ENCODE measurements at places on chromosomes 11 and 22.

- no peak for DNase-seq
Observed at GRCh38 chr11:133895551-133895950, 50.2 kb upstream of the SPATA19 start.

- no peak for DNase-seq
Observed at GRCh38 chr11:78684377-78684776, 109.7 kb upstream of the NARS2 start.

DNA sequence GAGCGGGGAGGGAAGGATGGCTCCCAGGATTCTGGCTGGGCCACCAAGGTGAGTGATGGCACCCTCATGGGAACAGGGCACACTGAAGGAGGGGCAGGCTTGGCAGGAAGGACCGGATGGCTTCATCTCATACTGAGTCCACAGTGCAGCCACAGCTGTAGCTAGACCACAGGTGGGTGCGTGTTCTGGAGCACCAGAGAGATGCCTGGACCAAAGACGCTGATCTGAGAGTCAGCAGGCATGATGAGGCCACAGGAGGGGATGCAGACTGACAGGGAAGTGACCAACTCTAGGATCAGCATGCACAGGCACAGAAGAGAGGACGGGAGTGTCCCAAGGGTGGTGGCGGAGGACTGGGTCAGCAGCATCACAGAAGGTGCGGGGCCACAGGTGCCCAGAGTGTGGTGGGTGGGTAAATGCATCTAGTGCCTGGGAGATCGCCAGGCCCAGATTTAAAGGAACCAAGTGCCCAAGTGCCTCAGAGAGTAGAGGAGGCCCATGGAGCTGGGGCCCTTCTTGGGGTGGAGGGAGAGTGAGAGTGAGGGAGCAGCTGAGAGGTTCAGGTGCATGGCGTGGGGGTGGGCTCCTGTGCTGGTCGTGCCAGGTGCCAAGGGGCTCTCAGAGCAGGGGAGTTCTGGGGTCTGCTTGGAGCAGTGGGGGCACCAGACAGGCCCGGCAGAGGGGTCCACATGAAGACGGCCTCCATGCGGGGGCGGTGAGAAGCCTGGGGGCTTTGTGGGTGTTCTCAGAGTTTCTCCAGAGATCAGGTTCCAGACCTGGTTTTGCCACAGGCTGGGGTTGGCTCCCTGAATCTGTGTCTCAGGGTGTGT, 113.7 kb downstream of the CEP164 start:
- no peak for DNase-seq

- no peak for DNase-seq
Observed at GRCh38 chr11:7089328-7090251, 792 bp downstream of the RBMXL2 start.

DNA sequence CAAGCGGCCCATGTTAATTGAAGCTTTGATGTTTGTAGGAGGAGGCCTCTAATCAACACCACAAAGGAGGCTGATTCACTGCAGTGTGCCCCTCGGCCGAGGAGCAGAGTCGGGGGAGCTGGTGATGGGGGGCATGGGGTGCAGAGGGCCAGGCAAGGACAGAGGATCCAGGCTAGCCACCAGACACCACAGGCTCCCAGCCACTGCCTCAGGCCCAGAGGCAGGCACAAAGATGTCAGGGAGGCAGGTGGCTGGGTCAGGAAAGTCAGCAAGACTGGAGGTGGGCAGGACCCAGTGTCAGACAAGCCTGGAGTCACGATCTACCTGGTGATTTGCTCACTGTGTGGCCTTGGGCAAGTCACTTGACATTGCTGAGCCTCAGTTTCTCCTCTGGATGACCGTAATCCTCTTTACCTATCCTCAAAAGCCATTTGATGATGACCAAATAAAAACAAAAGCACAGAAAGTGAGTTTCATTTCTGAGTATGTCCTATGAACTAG, 121.0 kb downstream of the BUD13 start:
- DNase-seq = no peak

DNA sequence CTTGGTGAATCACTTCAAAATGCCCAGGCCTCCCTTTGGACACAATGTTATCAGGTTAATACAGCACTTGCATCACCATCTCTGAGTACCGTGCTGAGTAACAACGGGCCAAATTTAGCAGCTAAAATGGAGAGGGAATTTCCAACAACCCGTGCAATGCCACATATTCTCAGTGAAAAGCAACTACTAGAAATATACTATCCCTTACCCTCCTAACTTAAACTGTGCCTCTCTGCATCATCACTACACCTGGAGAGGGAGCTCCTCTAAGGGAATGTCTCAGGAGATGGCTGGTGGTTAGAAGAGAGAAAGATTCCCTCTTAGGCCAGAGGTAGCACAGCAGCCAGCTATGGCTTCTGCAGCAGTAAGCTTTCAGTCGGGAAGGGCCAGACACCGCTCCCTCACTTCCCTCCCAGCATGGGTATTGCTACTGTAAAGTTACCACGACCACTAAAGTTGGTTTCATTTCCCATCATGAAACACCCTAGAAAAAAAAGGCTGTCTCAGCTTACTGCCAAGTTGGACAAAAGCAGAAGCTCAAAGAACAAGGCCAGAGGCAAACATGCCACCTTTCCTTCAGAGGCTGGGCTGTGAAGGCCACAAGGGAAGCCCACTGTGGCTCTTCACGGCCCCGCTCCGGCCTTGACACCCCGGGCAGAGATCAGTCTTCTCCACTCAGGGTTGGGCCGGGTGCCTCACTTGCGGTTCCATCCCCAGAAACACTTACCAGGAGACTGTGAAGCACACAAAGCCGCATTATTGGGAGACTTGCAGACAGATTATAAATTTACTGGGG, 3.9 kb downstream of the MAML2 start:
- DNase-seq = no peak

- no peak for DNase-seq
Observed at GRCh38 chr11:69553416-69554357, 72.2 kb downstream of the LINC01488 start.

DNA sequence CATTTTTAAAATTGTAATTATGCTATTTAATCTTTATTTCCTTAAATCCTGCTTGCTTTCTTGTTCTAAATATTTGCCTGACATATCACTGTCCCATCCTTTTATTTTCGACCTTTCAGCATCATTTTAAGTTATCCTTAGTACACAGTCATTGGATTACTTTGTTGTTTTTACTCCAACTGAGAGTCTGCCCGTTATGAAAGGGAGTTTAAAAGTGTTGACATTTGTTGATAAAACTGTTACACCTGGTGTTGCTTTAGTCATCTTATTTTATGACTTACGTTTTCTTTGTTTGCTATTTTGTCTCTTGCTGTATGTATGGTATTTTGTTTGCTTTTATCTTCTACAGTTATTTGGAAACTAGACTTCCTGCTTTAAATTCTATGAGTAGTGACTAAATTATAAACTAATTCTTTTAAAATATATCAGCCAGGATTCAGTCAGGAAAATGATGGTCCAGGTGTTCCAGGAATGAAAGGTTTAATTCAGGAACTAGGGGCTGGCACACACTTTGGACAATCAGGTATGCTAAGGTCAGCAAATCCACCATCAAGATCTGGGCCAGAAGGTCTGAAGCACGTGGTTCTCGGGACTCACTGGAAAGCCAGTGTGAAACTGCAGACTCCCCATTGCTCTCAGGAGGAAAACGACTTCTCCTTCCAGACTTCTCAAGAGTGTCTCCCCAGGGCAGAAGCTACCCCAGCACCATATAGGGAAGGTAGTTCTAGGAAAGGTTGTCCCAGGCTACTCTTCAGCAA, 86.0 kb downstream of the RASSF10 start:
- no peak for DNase-seq

DNA sequence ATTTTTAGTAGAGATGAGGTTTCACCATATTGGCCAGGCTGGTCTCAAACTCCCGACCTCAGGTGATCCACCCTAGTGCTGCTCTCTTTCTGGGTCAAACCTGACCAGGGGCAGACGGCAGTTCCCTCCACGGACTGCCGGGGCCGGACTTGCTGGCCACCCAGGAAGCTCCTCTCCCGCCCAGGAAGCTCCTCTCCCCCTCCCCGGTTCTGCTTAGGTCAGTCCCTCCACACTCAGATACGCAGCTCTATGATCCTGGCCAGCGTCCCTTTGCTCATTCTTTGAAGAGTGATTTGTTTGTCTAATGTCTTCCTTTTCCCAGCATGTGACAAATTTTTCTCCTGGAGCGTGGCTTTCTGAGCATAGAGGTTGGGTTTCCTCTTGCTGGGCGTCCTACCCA, 125.3 kb upstream of the B3GAT1 start:
- no peak for DNase-seq

- DNase-seq = no peak
Observed at GRCh38 chr11:130635937-130636630, 187.6 kb downstream of the ADAMTS15 start.

DNA sequence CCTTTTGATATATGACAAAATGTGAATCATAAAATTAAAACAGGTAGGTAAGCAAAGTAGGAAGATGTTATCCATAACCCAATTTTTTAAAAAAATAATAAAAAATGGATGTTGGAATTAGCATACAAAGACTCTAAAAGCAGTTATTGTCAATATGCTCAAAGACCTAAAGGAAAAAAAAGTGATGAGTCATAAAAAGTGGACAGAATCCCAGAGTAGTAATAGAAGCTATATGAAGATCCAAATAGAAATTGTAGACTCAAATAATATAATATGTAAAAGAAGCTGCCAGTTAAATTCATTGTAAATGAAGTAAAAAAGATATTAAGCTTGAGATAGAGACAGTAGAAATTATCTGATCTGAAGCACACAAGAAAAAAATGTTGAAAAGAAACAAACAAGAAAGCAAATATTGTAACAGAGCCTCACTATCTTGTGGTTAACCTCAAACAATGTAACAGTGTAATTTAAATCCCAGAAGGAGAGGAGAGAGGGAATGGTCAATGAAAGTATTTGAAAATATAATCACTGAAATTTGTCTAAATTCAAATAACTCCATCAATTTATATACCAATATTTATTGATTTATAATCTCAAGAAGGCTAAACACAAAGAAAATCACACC, 773.4 kb upstream of the RAG2 start:
- no peak for DNase-seq

DNA sequence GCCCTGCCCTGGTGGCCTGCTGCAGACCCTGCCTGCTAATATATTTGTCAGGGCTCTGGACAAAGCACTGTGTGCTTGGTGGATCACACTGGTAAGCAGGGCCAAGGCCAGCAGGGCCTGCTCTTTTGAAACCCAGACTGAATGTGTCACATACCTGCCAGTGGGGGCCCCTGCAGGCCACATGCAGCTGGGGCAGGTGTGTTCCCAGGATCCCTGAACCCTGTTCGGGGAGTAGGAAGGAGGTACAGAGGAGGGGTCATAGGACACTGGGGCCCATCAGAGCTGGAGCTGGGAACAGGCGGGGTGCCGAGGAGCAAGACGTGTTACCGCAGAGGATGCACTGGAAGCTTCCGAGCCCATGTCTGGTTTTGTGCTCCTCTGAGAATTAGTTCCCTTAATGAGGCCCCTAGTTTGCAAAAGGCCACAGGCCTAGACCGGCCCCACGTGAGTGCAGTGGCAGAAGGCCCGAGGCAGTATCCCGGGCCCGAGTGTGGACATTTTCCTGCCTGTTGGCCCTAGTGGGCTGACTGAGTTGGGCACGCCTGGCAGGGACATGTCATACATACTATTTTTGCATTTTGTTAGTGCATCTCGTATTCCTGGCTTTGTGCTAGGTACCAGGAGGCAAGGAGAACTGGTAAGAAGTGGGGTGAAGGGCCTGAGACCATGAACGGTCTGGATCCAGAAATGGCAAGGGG, 11.2 kb upstream of the ACR start:
- DNase-seq = no peak

DNA sequence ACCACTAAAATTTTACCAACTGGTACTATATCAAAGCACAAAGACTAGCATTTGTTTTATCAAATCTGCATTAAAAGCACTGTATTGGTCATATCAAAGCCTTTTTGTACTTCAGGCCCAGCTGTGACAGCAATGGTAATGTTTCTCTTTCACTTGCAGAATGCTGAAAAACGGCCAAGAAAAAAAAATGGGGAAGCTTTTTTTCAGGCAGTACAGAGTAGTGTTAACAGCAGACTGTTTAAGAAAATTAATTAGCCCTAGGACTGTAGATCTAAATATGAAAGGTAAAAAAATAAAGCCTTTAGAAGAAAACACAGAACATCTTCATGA, 33.3 kb downstream of the DENND5A start:
- DNase-seq = no peak

GRCh38 chr11:77144857-77145428, 16.9 kb downstream of the MYO7A start:
- no peak for DNase-seq

GRCh38 chr11:8247312-8247711, 16.4 kb downstream of the LMO1 start:
- no peak for DNase-seq

GRCh38 chr22:49296561-49296960, 531.1 kb downstream of the BRD1 start:
- no peak for DNase-seq

GRCh38 chr11:86117712-86118063, 48.8 kb upstream of the PICALM start:
- DNase-seq = no peak

GRCh38 chr22:40487663-40488249, 117.4 kb downstream of the SGSM3 start:
- no peak for DNase-seq

DNA sequence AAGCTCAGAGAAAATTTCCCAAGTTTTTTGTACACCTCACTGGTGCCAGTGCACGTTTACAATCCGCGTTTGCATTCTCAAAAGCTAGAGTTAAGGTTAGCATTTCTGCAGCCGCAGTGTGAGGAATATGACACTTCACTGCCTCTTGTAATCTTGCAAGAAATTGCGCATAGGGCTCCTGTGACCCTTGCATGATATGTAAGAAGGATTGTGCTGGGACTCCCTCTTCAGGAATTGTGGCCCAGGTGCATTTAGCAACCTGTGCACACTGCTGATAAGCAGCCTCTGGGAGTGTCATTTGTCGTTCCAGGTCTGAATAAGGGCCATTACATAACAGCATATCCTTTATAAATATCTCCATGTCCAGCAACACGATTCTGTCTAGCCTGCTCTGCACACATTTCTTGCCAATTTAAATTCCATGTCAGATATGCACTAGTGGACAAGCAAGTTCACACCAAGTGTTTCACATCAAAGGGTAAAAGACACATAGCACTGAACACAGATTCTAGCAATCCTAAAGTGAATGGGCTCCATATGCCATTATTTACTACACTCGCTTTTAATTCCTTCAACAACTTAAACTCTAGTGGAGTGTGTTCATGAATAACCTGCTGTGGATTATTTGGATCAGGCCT, 69.2 kb upstream of the INCENP start:
- no peak for DNase-seq

- DNase-seq = no peak
Observed at GRCh38 chr11:101880222-101880621, 34.6 kb upstream of the CEP126 start.

DNA sequence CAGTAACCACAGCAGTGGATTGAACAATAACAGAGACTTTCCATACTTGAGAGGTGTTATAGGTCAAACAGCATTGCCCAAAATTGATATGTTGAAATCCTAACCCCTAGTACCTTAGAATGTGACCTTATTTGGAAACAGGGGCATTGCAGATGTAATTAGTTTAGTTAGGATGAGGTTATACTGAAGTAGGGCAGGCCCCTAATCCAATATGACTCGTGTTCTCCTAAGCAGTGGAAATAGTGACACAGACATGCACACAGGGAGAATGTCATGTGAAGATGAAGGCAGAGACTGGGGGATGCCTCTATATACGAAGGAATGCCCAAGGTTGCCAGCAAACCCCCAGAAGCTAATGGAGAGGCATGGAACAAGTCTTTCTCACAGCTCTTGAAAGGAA, 270.5 kb downstream of the TENM4 start:
- no peak for DNase-seq
